Keratinocyte (primary cell): ENCODE measurements at places on chromosomes 11 and 22.

DNA sequence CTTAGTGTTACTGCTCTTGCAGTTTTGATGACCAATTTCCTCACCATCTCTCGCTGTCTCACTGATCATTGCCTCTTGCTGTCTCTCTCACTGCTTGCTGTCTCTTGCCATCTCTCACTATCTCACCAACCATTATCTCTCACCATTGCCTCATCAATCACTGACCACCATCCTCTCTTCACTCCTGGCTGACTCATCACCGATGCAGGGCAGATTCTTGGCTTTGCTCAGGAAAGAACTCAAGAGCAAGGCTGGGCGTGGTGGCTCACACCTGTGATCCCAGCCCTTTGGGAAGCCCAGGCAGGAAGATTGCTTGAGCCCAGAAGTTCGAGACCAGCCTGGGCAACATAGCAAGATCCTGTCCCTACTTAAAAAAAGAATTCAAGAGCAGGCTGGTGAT is 66.3 kb upstream of the SYN3 start:
- no peak overlapping the region for H3K4me3 ChIP-seq
- H3K27ac ChIP-seq = no peak overlapping the region
- H3K36me3 ChIP-seq = no peaks in the 10 kb centered on the region
- H3K27me3 ChIP-seq = no peaks in the 10 kb centered on the region
- no peaks in the 10 kb centered on the region for H3K4me1 ChIP-seq

GRCh38 chr11:65916391-65916790 is 2.5 kb downstream of the C11orf68 start:
- peak overlapping the region; percentile 95 for H3K27ac ChIP-seq
- peak overlapping the region; percentile 26 for H3K4me3 ChIP-seq
- peaks cover 74% of the 10 kb centered on the region for H3K4me1 ChIP-seq

DNA sequence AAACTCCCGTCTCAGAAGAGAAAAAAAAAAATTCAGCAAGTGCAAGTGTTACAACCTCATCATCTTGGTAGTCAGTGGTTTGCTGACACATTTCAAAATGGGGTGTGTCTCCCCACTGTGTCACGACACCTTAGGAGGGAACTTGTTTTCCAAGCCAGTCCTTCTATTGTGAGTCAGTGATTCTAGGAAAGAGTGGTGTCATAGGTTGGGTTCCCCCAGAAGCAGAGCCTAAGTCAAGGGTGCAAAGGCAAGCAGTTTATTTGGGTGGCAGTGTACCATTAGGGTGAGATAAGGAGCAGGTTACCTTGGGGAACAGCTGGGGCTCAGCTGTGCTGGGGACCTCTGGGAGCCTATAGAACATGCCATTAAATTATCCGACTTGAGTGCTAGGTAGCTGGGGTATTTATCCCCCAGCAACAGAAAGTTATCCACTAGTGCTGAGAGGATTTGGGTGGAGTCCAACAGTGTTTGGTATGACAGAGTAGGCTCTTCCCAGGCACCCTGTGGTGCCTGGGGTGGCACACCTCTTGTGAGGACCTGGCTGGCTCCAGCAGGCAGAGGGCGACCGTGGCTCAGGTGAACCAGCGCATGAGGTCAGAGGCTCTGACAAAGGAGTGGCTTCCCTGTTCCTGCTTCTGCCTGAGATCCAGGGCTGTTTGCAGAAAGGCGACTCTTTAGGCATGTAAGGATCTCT is 41.7 kb downstream of the KIAA1671 start:
- H3K27ac ChIP-seq = peak overlapping the region; percentile 96
- H3K27me3 ChIP-seq = no peaks in the 10 kb centered on the region
- peaks cover 70% of the 10 kb centered on the region for H3K4me1 ChIP-seq
- peaks cover 2% of the 10 kb centered on the region for H3K36me3 ChIP-seq
- DNase-seq = peak; percentile 92

DNA sequence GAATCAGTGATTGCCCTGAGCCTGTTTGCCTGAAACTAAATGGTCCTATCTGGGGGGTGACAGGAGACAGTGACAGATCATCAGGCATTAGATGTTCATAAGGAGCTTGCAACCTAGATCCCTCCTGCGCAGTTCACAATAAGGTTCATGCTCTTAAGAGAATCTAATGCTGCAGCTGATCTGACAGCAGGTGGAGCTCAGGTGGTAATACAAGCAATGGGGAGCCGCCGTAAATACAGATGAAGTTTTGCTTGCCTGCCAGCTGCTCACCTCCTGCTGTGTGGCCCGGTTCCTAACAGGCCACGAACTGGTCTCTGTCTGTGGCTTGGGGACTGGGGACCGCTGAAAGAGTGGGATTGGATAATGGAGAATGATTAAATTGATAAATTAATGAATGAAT is 14.0 kb downstream of the NOX4 start:
- H3K4me3 ChIP-seq = no peak overlapping the region
- no peaks in the 10 kb centered on the region for H3K36me3 ChIP-seq
- H3K27me3 ChIP-seq = no peaks in the 10 kb centered on the region
- no peak for DNase-seq

DNA sequence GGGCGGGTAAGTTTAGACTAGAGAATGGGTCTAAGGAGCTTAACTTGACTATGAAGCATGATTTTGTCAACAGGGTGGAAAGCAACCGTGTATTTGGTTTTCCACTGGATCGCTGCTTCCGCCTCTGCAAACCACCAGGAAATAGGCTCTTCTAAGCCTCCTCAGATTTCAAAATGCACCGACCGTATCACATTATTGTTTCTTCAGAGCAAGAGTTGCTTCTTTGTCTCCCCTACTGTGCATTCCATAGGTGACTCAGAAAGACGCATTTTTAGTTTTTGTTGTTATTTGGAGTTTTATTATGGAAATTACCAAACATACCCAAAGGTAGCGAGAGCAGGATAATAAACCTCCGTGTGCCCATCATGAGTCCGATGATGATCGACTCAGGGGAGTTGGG is 64.3 kb upstream of the RASD2 start:
- H3K27me3 ChIP-seq = peaks cover 23% of the 10 kb centered on the region
- H3K36me3 ChIP-seq = no peaks in the 10 kb centered on the region
- DNase-seq = no peak
- H3K4me1 ChIP-seq = no peaks in the 10 kb centered on the region

GRCh38 chr11:85558411-85558810 is 68.7 kb downstream of the DLG2 start:
- no peaks in the 10 kb centered on the region for H3K27me3 ChIP-seq
- H3K4me3 ChIP-seq = no peak overlapping the region
- no peak overlapping the region for H3K27ac ChIP-seq
- no peak for DNase-seq
- H3K4me1 ChIP-seq = no peaks in the 10 kb centered on the region
- H3K36me3 ChIP-seq = no peaks in the 10 kb centered on the region

- H3K4me1 ChIP-seq = no peaks in the 10 kb centered on the region
- H3K36me3 ChIP-seq = no peaks in the 10 kb centered on the region
- H3K27ac ChIP-seq = no peak overlapping the region
- DNase-seq = no peak
- peaks cover 7% of the 10 kb centered on the region for H3K27me3 ChIP-seq
Measured at GRCh38 chr22:27651486-27651885, 150.1 kb downstream of the MN1 start.

- H3K4me3 ChIP-seq = no peak overlapping the region
- H3K36me3 ChIP-seq = peaks cover 16% of the 10 kb centered on the region
- H3K4me1 ChIP-seq = peaks cover 34% of the 10 kb centered on the region
- no peaks in the 10 kb centered on the region for H3K27me3 ChIP-seq
- peak overlapping the region; percentile 30 for H3K27ac ChIP-seq
- no peak for DNase-seq
Measured at GRCh38 chr22:42611051-42611450, 3.6 kb downstream of the POLDIP3 start.

DNA sequence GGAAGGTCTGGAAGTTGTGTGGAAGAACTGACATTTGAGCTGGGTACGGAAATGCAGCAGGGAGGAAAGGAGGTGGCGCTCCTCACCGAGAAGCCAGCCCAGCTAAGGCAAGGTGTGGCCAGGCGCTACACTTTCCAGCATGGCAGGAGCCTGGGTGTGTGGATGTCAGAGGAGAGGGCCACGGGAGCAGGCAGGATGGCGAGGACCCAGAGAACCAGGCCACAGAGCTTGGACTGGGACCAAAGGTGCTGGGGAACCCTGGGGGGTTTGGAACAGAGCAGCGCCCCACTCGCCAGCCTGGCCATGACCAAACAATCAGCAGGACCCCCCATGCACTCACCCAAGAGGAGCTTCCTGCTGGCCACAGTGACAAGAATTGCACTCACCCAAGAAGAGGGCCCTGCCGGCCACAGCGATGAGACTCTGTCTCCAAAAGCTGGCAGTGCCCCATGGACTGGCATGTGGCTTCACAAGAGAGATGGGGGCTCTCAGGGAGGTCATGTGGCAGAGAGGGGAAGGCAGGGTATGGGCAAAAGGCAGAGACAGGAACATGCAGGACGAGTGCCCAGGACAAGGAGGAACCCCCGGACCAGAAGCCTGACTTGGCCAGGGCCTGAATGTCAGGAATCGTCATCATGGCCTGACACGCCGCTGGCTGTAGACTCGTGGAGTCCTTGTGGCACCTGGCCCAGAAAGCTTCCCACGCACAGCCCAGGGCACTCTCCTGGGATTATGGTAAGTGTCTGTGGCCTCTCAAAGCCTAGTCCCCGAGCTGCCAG is 45.4 kb downstream of the IGF2 start:
- DNase-seq = no peak
- H3K4me1 ChIP-seq = peaks cover 16% of the 10 kb centered on the region
- peaks cover 67% of the 10 kb centered on the region for H3K27me3 ChIP-seq
- no peak overlapping the region for H3K4me3 ChIP-seq
- no peak overlapping the region for H3K27ac ChIP-seq

GRCh38 chr11:11000579-11001283 is 142.9 kb upstream of the ZBED5 start:
- no peaks in the 10 kb centered on the region for H3K36me3 ChIP-seq
- peaks cover 25% of the 10 kb centered on the region for H3K27me3 ChIP-seq
- DNase-seq = no peak
- H3K4me1 ChIP-seq = no peaks in the 10 kb centered on the region
- no peak overlapping the region for H3K4me3 ChIP-seq

DNA sequence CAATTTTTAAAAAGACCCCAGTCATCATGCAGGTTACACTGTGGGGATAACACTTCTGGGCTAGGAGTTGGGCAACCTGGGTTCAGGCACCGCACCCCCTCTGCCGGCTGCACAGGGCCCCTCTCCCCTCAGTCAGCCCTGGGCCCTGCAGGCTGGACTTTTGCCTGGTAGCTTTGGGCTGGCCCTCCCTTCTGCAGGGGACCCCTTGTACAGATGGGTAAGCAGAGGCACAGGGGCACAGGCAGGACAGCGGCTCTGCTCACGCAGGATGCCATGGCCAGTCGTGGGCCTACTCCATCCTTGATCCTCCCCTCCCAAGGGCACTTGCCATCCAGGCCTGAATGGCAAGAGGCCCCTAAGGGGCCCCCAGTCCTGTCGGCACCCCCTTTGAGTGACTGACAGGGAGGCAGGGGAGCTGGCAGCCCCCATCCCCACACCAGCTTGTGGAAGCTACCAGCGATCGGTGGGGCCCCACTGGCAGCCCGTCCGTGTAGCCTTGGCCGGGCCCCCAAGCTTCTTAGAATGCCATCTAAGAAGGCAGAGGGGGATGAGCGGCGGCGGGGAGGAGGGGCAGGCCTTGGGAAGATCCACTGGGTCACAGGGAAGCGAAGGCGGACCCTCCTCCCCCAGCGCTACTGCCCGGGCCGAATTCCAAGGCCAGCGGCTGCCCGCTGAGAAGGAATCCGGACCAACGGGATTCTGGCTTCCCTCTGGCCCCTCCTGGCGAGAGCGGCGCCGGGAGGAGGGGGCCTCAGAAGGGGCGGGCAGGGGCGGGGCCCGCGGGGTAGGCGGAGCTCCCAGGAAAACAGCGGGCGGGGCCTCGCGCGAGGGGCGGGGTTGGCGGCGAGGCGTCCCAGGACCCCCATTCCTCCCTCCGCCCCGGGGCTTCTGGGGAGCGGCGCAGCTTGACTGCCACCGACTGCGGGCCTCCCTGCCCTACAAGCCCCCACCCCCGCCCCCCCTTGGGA is 6.8 kb upstream of the CHKA start:
- peaks cover 7% of the 10 kb centered on the region for H3K27me3 ChIP-seq
- H3K36me3 ChIP-seq = no peaks in the 10 kb centered on the region
- no peak overlapping the region for H3K27ac ChIP-seq
- H3K4me1 ChIP-seq = no peaks in the 10 kb centered on the region

DNA sequence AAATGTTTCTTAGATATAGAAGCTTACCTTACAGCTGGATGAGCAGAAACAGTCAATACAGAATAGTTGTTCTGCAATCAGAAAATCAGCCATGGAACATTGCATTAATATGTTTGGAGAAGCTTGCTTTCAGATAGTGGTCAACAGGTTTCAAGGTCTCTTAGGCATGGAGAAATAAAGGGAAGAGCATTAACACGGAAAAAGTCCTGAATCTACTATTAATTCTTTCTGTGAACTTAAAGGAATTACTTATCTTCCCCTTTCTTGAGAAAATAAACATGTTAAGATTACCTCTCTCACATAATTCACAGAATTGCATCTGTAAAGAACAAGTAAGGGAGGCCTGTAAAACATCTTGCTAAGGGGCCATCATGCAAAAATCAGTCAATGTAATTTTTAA is at the start of gene OR5B3:
OR5B3 (minus strand) TSS at position 101 of the 400 bp plus-strand sequence. CDS start 3,465 bp downstream, outside the sequence.
- no peak within 1 kb of the TSS for H3K4me3 ChIP-seq
- H3K4me1 ChIP-seq = no peaks in the 10 kb centered on the region
- no peaks in the 10 kb centered on the region for H3K27me3 ChIP-seq
- H3K27ac ChIP-seq = no peak within 1 kb of the TSS
- H3K36me3 ChIP-seq = no peaks in the 10 kb centered on the region

DNA sequence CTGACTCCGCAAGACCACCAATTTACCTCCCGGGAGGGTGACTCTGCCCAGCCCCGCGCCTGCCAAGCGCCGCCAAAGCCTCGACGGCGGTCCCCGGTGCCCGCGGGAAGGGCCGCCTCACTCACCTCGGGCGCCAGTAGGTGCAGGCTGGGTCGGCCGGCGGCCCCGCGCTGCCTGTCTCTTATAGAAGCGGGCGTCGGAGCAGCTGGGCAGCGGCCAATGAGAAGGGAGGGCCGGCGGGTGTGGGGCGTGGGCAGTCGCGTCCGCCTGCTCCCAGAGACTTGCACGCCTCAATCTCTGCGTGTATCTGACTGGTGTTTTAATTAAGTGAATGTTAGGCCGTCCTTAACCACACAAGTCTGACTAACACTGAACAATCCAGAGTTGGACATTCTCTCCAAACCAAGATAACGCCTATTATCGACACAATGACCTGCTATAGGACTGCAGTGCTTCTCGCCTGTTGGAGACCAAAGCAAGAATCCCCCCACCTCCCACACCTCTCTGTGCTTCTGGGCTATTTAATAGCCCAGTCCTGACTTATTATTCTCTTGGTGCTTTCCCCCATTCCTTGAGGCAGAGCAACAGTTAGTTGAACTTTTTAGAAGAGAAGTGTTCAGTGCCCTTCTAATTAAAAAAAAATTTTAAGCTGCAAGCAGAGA is at the start of gene TPH1:
TPH1 (minus strand) TSS at position 154 of the 662 bp plus-strand sequence. CDS start 5,507 bp downstream, outside the sequence.
- no peaks in the 10 kb centered on the region for H3K4me1 ChIP-seq
- no peak for DNase-seq
- H3K4me3 ChIP-seq = no peak within 1 kb of the TSS
- H3K27ac ChIP-seq = no peak within 1 kb of the TSS

- no peak for DNase-seq
- no peak overlapping the region for H3K27ac ChIP-seq
- H3K27me3 ChIP-seq = no peaks in the 10 kb centered on the region
- no peak overlapping the region for H3K4me3 ChIP-seq
- peaks cover 3% of the 10 kb centered on the region for H3K4me1 ChIP-seq
Measured at GRCh38 chr11:78912778-78913177, 338.1 kb upstream of the NARS2 start.
